ENCODE measurements at places on chromosomes 16 and 17.

GRCh38 chr16:11045846-11046245 lies 101.5 kb downstream of the CLEC16A start:
- no peak for DNase-seq

- DNase-seq: no peak
Measured at GRCh38 chr16:82911925-82912324, 285.2 kb downstream of the CDH13 start.

DNA sequence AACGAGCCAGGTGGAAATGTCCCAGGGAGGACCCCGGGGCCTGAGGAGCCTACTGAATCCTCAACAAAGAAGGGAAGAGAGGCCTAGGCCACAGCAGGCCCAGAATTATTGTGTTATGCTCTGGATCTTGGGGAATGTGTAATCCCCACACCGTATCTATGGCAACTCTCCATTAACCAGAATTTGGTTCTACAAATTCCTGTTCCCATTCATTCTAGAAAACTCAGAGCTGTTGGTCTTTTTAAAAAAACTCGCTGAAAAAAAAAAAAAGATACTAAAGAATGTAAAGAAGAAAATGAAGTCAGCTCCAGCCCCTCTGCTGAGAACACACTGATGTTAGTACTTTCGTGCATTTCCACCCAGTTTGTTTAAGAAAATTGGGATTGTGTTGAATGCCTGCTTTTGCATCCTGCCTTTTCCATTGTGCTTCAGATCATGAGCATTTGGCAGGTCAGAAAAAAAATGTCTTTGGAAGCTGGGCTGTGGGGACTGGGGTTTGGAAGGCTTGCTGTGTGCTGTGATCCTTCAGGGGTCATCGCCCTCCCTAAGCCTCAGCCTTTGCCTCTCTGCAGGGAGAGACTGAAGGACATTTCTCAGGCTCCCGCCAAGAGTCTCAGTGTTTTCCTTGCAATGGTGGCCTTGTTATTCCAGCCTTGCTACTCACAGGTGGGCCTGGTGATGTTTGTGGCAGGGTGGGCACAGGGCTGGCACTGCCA lies 69.5 kb downstream of the SREBF1 start:
- DNase-seq: no peak

- no peak for DNase-seq
Measured at GRCh38 chr17:61130330-61130729, 269.3 kb upstream of the TBX2 start.

- DNase-seq: no peak
Measured at GRCh38 chr16:57822856-57823255, 20.6 kb upstream of the KIFC3 start.

DNA sequence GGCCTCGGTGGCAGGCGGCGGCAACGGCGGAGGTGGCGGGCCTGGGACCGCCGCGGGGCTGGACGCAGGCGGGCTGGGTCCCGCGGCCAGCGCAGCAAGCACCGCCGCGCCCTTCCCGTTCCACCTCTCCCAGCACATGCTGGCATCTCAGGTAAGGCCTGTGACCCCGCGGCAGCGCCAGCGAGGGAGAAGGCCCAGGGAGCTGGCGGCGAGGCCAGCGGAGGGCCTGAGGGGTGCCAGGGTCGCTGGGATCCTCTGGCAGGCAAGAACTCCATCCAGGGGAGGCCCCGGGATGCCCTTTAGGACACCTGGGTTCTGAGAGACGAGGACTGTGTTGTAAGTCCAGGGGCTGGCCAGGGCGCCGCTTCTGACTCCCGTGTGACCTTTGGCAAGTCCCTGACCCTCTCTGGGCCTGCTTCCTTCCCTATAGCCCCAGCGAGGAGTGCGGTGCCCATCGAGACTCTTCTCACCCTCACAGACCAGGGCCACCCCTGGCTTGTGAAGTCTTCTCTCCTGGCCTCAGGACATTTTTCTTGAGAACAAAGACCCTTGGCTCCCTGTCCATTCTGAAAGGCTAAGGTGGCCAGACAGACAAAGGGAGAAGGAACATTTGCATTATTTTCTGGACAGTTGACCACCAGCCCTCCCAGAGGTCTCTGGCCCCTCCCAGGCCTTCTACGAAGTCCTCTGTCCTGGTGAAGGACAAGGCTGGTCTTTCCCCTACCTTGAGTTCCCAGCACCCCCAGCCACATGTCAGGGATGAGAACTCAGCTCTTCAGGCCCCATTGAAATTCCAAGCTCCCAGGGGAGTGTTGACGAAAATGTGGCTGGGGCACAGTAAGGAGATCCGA lies 6.3 kb downstream of the TBX2 start:
- DNase-seq: no peak

- DNase-seq: no peak
Measured at GRCh38 chr16:11487289-11487688, 99.4 kb downstream of the LITAF start.

GRCh38 chr16:73071131-73071940 lies 23.4 kb upstream of the ZFHX3 start:
- DNase-seq: no peak

- DNase-seq: no peak
Measured at GRCh38 chr17:48818361-48818841, 1.4 kb upstream of the TTLL6 start.

Data from stimulated activated CD4-positive, alpha-beta T cell treated with anti-CD3 and anti-CD28 coated beads, Interleukin-2, amount 100 ng/mL, for 4 hours (primary cell).